ENCODE measurements at places on chromosomes 6 and 20.

- no peak for DNase-seq
These were observed 35.8 kb downstream of the PHIP start for GRCh38 chr6:79042088-79042798.

DNA sequence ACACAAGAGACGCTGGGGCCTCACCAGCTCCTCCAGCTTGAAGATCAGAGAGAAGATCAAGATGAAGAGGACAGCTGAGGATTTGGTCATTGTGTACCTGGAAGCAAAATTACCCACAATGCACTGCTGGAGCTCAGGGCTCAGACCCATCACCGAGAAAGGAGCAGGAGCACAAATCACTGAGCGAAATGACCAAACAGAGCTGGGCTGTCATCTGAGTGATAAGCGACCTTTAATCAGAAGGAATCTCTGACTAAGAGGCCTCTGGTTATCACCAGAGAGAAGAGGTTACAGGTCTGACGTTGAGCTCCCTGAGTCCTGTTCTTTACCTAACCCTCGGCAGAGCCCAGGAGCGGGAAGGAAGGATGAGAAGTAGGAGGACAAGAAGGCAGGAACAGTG is 47.5 kb upstream of the CDH22 start:
- DNase-seq, result no peak

GRCh38 chr6:142356884-142357225 is 55.0 kb downstream of the ADGRG6 start:
- DNase-seq, result no peak

GRCh38 chr6:99768166-99768565 is 161.5 kb downstream of the PRDM13 start:
- no peak for DNase-seq

DNA sequence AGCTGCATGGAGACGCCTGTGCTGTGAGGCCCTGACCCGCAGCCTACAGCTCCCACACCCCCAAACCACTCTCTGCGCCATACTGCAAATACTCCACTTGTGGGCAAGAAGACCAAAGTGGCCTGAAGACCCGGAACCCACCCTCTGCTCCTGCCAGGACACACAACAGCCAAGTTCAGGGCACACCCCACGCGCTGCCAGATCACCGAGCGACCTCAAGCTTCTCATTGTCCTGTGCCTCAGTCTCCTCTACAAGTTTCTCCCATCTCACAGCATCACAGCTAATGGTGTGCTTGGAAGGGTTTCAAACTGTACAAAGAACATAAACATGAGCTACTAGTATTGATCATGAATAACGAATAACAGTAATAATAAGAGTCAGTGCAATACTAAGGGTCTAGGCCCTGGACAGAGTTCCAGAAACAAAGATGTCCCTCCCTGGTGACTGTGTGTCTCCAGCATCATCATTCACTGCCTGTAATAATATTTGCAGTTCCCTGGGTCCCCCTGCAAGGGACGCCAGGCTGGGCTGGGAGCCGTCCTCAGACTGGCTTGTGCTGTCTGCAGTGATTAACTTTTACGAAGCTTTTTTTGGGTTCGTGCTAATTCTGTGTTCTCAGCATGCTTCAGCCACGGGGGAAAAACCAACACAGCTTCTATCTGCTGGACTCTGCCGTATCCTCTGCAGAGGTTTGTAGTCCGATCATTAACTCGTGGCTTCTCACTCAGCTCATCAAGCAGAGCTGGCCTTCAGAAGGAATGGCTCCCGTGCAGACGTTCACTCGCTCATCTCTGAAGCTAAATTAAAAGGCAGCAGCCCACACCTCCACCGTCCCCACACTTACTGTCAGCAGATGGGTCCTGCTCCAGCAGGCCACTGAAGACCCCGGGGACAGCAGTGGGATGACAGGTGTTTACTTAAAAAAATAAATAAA is 81.6 kb upstream of the MPC1 start:
- no peak for DNase-seq

GRCh38 chr20:34220561-34220960 is 20.7 kb upstream of the ASIP start:
- DNase-seq, result no peak

GRCh38 chr6:104940893-104941728 is 15.8 kb upstream of the LIN28B start:
- no peak for DNase-seq

GRCh38 chr6:152977556-152977955 is 5.3 kb downstream of the FBXO5 start:
- no peak for DNase-seq

GRCh38 chr20:2755451-2756055 is 44.9 kb downstream of the CPXM1 start:
- DNase-seq, result no peak

GRCh38 chr6:2179950-2180349 is 65.5 kb downstream of the GMDS start:
- DNase-seq, result no peak

- DNase-seq, result no peak
These were observed 881.8 kb upstream of the CITED2 start for GRCh38 chr6:140256248-140256647.

- no peak for DNase-seq
These were observed 869 bp downstream of the COL21A1 start for GRCh38 chr6:56246541-56246880.

All from NCI-H187 treated with DMSO at 0.1 percent for 48 hours (cell line).